Naive thymus-derived CD4-positive, alpha-beta T cell (primary cell): ENCODE measurements at places on chromosomes 13 and 19. TPM values are rescaled to one million over a fixed set of nuclear protein-coding genes. Genes with fewer than 3 reads are reported as not detected.

DNA sequence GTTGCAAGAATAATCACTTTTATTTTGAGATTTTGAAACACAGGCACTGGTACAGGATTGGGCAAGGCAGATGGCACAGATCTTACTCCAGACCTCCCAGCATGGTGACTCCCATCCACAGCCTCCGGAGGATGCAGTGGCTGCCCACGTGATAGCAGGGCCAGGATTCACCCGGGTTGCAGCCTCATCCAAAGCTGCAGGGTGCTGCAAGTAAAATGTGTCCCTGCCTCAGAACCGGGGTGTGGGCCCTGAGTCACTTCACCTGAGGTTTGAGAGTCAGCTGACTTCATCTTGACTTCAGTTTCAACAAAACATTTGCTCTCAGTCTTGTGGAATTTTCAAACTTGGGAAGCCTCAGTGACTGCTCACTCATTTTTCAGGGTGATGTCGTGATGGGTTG lies 201.9 kb downstream of the FGF9 start:
- DNase-seq, result no peak

Gene PSMD8
- total RNA-seq, result 181 and 191 TPM in 2 replicates

DNA sequence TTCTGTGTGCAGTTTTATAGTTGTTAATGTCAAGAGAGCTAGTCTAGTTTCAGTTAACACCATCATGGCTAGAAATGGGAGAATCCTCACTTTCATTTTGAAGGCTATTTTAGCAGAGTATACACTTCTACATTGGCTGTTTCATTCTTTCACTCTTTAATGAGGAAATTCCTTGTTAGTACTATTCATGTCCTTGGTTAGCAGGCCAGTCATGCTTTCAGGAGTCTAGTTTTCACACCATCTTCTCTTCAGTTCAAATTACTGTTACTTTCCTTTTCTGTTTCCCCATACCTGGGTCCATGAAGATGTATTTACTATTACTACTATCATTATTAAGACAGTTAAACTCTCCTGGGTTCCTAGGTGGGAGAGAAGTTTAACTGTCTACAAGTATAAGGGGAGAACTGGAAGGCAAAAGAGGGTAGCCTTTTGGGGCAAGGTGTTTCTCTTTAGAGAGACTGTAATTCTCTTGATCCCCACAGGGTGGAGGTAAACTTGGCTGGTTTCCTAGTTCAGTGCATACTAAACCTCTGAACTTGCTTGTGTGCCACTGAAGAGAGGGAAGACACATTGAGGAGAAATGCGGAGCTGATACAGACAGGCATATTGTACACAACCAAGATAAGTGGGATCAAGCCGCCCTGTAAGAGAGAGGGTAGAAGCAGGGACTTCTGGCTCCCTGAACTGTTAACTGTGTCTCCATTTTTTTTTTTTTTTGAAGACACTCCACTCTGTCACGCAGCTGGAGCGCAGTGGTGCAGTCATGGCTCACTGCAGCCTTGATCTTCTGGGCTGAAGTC lies 41.3 kb upstream of the IGFL4 start:
- DNase-seq, result no peak

DNA sequence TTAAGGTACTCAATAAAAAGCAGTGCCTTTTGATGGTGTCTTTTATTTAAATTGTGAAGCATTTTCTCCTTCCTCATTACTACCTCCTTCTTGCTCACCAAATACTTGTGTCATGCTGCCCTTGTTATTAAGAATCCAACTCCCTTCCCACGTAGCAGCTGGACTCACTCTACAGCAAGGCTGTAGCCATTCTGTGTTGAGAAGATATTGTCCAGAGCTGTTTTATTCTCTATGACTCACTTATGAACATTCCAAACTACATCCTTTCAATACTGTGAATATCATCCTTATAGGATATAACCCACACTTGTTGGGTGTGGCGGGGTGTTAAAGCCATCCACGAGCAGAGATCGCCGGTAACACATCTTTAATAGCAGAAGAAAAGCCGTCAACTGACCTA lies 1671.5 kb upstream of the SLC10A2 start:
- no peak for DNase-seq
